ENCODE measurements at places on chromosomes 7 and 10.

GRCh38 chr10:108905821-108906220, 1017.5 kb downstream of the XPNPEP1 start:
- no peak for DNase-seq

DNA sequence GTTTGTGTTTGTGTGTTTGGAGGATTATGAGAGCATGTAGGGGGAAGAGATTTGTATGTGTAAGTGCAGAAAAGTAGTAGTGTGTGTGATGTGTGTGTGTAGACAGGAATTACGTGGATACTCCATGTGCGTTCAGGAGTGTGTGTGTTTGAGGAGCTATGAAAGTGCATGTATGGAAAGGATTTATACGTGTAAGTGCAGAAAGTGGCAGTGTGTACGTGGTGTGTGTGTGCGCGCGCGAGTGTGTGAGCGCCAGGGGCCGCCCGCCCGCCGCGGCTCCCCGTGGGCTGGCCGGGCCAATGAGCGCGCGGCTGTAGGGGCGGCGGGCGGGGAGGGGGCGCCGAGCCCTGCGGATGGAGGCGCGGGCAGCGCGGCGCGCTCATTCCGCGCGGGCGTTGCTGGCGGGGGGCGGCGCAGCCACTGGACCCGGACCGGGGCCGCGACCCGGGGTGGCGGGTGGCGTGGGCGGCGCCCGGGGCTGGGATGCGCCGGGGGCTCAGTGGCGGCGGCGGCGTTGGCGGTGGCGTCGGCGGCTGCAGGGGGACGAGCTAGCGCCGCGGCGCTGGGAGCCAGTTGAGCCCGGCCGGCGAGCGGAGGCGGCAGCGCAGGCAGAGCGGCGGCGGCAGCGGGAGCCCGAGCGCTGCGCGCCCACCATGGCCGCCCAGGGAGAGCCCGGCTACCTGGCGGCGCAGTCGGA, at the start of gene BICC1:
Gene BICC1 (plus strand): TSS at position 382 of the 697 bp plus-strand sequence. CDS start 272 bp downstream, at position 654.
- peak; percentile 71 for DNase-seq

DNA sequence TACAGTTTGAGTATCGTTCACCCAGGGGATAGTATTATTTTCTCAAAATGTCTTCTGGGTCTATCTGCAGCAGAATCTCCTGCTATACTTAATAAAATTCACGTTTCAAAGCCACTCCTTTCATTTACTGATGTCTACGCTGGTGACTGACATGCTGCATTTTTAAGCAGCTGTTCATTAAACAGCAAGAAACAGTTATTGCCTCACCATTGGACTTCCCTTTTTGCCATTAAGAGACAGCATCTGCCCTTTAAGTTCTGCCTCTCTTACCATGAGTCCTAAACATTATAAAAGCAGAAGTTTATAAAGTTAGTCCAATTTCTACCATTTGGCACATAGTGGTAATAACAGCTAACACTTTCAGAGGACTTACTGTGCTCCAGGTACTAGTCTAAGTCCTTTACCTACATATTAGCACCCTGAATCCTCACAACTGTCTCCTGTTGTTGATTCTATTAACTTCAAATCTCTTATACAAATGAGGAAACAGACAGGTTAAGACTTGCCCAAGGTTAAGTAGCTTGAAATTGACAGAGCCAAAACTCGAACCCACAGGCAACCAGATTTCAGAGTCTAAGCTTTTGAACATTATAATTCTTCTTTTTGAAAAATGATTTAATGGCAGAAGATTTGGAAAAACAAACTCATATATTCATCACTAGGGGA, 169.5 kb downstream of the SNX13 start:
- DNase-seq = no peak

- DNase-seq = no peak
Observed at GRCh38 chr7:82755705-82756551, 312.4 kb upstream of the CACNA2D1 start.

- no peak for DNase-seq
Observed at GRCh38 chr10:70523549-70523948, 45.0 kb downstream of the PALD1 start.

DNA sequence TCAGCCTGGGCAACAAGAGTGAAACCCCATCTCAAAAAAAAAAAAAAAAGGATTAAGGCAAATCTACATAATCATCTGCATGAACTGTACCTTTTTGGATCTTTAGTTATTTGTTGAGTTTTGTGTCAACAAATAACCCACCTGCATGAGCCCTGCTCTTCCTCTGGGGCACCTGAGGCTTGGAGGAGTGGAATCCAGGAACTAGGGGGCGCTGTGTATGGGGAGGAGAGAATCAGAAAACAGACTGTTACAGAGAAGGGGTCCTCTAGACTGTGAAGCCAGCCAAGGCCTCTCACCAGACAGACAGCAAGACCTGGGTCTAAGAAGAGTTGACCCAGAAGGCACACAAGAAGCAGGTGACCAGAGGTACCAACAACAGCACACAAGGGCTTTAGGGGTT, 682.8 kb upstream of the NRP1 start:
- DNase-seq = no peak

DNA sequence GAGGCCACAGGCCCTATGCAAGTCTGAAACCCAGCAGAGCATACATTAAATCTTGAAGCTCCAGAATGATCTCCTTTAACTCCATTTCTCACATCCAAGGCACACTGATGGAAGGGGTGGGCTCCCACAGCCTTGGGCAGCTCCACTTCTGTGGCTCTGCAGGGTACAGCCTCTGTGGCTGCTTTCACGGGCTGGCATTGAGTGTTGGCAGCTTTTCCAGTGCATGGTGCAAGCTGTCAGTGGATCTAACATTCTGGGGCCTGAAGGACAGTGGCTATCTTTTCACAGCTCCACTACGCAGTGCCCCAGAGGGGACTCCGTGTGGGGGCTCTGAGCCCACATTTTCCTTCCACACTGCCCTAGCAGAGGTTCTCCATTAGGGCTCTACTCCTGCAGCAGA, 265.7 kb upstream of the MAGI2 start:
- DNase-seq = no peak

DNA sequence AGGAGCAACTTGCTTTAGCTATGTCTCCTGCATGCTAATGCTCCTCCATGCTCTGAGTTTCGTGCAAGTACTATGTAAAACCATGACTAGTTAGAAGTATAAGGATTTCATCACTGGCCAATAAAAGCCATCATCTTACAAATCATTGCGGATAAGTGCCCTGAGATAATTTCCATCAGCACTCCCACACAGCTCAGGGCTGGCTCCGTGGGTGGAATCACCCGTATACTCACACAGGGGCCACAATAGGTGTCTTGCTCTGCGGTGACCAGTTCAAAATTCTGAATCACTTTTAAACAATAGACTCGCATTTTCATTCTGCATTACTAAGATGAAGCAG, 227.4 kb downstream of the PARD3 start:
- DNase-seq = no peak

GRCh38 chr7:125491137-125491536, 561.5 kb upstream of the POT1 start:
- DNase-seq = no peak

DNA sequence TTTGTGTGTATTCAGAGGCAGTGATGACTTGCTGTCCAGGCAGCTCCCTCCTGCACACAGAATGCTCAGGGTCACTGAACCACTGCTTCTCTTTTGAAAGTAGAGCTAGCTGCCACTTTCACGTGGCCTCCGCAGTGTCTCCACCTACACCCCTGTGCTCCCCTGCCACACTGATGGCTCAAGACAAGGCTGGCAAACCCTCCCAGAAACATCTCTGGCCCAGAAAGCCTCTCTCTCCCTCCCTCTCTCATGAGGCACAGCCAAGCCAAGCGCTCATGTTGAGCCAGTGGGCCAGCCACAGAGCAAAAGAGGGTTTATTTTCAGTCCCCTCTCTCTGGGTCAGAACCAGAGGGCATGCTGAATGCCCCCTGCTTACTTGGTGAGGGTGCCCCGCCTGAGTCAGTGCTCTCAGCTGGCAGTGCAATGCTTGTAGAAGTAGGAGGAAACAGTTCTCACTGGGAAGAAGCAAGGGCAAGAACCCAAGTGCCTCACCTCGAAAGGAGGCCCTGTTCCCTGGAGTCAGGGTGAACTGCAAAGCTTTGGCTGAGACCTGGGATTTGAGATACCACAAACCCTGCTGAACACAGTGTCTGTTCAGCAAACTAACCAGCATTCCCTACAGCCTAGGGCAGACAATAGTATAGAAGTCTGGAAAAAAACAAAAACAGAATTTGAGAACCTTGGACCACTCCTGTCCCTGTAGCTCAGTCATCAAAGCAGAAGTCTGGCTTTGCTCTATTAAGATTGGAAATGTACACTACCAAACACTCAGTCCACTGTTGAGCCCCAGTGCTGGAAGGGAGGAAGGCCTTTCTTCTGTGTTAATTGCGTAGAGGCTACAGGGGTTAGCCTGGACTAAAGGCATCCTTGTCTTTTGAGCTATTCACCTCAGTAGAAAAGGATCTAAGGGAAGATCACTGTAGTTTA, 15.8 kb downstream of the SCD start:
- no peak for DNase-seq

GRCh38 chr10:31262672-31263071, 56.3 kb upstream of the ZEB1 start:
- no peak for DNase-seq

DNA sequence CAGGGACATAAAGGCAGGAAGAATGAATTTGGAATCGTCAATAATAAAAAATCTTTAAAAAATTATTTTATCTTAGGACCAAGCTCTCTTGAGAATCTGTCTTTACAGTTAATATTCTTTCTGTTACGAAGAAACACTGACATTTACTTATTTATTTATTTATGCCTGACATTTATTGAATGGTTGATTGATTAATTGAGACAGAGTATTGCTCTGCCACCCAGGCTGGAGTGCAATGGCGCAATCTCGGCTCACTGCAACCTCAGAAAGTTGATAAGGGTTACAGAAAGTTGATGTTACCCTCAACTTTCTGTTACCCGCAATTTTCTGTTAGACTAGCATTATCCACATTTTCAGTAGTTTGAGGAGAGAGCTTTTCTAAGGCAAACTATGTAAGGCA, 70.1 kb downstream of the CHCHD3 start:
- DNase-seq = no peak

GRCh38 chr10:423178-423577, 266.3 kb downstream of the DIP2C start:
- DNase-seq = no peak

DNA sequence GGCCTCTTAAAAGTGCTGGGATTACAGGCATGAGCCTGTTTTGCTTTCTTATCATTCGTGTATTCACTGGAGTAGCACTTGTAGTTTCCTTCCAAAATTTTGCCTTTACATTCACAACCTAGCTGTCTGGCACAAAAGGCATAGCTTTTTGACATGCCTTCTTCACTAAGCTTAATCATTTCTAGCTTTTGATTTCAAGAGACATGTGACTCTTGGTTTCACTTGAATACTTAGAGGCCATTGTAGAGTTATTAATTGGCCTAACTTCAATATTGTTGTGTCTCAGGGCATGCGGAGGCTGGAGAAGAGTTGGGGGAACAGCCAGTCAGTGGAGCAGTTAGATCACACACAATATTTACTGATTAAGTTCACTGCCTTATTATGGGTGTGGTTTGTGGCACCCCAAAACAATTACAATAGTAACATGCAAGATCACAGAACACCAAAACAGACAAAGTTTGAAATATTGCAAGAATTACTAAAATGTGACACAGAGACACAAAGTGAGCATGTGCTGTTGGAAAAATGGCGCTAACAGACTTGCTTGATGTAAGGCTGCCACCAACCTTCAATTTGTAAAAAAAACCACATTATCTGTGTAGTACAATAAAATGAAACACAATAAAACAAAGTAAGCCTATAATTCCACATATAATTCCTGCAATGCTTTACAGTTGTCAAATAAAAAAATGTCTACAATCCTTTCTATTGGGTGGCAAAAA, 43.1 kb downstream of the BRAF start:
- DNase-seq = no peak

DNA sequence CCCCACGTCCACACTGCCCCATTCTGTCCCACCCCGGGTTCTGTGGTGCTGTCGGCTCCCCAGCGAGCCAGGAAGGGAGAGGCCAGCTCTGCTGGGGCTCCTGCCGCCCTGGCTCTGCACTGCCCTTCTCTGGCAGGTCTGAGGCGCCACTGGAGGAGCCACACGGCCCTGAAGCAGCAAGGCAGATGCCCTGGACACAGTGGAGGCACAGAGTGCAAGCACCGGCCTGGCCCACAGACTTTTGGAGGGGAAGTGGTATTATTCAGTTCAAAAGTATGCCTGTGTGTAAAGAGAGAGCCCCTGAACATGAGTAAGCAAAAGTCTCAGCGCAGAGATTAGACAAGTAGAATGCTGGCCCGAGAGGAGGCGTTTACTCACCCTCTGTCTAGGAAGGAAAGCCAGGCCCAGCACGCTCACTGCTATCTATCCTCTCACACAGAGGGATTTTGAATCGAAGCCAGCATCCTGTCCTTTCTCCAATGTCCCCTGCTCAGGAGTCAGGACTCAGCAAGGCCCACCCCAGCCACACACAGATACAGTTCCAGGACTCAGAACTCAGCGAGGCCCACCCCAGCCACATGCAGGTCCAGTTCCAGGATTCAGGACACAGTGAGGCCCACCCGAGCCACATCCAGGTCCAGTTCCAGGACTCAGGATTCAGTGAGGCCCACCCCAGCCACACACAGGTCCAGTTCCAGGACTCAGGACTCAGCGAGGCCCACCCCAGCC, 115.0 kb downstream of the EGFR start:
- DNase-seq = no peak

GRCh38 chr7:148963583-148964482, 64.5 kb downstream of the PDIA4 start:
- DNase-seq = no peak

- no peak for DNase-seq
Observed at GRCh38 chr7:106752367-106752766, 91.4 kb upstream of the CCDC71L start.

DNA sequence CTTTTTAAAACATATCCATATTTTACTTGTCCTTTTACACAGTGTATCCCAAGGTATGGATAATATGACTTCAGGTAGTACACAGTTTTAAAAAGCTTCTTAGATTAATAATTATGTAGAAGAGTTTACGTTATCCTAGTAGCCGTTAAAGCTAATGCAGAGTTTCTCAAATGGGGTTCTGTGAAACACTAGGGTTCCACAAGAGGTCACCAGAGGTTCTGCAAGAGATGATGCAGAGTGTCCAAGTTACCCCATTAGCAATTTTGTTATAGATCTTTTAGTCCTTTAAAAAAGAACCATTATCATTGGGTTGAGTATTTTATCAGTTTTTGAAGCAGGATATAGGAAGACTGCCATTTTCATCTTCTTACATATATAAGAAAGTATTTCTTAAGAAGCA, 298.9 kb upstream of the HPS1 start:
- no peak for DNase-seq

GRCh38 chr10:24254180-24254579, 45.2 kb downstream of the KIAA1217 start:
- no peak for DNase-seq

- DNase-seq = no peak
Observed at GRCh38 chr7:30027740-30028215, 434 bp upstream of the PLEKHA8 start.

GRCh38 chr10:71684356-71685173, 35.0 kb downstream of the C10orf105 start:
- DNase-seq = no peak

DNA sequence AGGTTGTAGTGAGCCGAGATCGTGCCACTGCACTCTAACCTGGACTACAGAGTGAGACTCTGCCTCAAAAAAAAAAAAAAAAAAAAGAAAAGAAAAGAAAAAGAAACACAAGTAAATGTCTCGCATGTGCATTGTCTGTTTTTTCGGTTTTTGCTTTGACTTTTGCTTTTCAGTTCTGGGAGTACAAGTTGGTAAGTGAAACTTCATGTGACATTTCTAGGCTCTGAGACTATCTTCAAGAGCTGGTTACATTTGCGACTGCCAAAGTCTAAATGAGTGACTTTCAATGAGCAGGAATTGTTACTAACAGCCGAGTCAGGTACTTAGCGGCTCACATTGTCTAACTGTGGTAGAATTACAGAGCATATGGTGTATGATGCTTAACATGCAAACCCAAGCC, 107.0 kb upstream of the CELF2 start:
- no peak for DNase-seq

- no peak for DNase-seq
Observed at GRCh38 chr10:87705339-87705738, 45.7 kb downstream of the PAPSS2 start.
